HepG2 (cell line): ENCODE measurements at places on chromosomes 3 and 15.

DNA sequence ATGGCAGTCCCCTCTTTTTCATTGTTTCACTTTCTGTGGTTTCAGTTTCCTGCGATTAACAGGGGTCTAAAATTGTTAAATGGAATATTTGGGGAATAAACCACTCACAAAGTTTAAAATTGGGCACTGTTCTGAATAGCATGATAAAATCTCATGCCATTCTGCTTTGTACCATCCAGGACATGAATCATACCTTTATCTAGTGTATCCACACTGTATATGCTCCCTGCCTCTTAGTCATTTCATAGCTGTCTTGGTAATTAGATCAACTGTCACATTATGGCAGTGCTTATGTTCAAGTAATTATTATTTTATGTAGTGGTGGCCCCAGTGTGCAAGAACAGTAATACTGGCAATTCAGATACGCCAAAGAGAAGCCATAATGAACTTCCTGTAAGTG, 734.5 kb downstream of the ZPLD1 start:
- DNase-seq: no peak

DNA sequence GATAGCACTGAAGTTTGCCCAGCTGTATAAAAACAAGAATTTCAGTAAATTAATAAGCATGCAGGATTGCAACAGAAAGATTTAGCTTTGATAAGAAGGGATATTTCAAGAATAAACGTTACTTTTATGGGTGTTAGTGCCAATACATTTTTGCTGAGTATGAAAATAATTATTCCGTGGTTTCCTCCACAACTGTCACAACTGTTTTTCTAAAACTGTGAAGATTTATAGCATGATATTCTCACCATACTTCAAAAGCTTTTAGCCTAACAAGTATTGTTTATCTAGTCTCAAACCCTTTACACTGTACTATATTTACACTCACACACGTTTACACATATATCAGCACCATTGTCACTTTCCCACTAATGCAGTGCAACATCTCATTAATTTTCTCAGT, 200.5 kb downstream of the TPRG1 start:
- no peak for DNase-seq

DNA sequence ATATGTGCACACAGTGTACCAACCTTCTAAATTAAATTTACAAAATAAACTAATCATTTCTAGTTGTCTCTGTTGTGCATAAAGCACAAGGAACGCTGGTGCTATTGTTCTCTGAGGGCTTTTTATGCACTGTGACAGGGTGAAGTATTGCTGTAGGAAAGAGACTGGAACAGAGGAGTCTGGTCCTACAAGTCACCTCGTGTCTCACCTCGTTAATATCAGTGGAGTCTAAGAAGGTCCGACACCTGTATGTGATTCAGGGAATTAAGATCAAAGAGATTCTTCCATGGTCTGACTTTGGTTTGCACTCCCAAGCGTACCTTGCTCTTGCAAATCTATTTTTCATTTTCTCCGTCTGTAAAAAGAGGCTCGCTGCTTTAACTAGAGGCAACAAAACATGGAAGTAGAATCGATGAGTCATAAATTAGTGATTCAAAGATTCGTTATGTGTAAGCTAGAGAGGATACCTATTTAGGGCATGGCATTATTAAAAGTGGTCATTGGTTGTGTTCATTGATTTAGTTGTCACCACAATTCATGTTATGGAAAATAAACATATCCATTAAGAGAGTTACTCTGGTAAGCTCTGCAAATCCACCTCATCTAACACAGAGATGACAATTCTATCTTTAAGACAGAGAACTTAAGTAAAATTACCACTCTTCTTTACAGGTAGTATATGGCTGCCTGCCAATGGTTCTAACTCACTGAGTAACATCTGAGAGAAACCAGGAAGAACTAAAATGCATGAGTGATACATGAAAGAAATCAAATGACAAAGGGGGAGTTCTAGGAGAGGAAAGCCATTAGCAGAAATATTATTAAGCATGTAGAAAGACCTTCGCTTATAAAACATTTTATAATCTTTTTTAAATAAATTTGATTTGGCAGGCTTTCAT, 219.4 kb upstream of the GBE1 start:
- DNase-seq: no peak

GRCh38 chr15:62491642-62492041, 326.6 kb upstream of the C2CD4B start:
- peak; percentile 22 for DNase-seq

DNA sequence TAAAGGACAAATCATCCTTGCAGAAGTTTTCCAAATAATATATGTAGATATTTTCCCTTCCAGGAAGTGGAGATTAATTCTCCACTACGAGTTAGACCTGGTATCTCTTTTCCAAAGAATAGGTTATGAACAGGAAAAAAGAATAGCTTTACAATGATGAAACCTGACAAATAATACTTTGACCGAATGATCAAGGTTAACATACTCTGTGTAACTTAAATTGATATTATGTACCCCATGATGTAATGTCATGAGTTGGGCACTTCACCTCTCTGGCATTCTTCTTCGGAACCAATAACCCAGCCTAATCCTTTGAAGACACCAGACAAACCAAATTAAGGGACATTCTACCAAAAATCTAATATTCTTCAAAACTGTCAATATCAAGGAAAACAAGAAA, 48.7 kb upstream of the CNTN3 start:
- no peak for DNase-seq

GRCh38 chr3:109066864-109067263, 51.1 kb downstream of the MORC1 start:
- no peak for DNase-seq

GRCh38 chr15:39114690-39115378, 466.0 kb upstream of the THBS1 start:
- DNase-seq: no peak

- no peak for DNase-seq
These were observed 86.1 kb downstream of the SAMMSON start for GRCh38 chr3:70085613-70086012.

DNA sequence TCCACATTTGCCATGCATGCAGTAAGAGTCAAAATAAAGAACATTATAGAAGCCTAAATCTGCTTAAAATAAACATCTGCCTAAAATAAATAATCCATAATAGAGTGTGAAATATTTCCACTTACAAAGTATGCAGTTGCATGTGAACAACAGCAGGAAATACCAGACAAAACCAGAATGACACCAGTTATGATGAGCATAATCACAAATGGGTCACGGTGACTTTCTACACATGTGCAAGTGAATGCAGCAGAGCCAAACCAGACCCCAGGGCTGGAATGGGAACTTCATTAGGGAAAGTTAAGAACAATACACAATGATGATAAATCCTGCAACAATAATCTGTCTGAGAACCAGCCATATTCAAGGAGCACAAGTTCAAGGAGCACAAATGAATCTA, 615.5 kb downstream of the ROBO2 start:
- no peak for DNase-seq

DNA sequence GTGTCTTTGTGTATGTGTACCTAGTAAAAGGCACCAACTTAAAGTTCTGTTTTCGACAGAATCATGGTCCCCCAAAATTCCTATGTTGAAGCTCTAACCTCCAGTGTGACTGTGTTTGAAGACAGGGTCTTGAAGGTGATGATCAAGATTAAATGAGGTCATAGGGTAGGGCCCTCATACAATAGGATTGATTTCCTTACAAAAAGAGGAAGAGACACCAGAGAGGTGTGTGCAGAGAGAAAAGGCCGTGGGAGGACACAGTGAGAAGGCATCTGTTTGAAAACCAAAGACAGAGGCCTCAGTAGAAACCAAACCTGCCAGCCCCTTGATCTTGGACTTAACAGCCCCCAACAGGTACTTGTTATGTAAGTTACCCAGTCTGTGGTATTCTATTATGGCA, 52.0 kb upstream of the CORO2B start:
- DNase-seq: no peak
